Glomerular endothelial cell (primary cell): ENCODE measurements at places on chromosomes 16 and 17. TPM values are rescaled to one million over a fixed set of nuclear protein-coding genes. Genes with fewer than 3 reads are reported as not detected.

DNA sequence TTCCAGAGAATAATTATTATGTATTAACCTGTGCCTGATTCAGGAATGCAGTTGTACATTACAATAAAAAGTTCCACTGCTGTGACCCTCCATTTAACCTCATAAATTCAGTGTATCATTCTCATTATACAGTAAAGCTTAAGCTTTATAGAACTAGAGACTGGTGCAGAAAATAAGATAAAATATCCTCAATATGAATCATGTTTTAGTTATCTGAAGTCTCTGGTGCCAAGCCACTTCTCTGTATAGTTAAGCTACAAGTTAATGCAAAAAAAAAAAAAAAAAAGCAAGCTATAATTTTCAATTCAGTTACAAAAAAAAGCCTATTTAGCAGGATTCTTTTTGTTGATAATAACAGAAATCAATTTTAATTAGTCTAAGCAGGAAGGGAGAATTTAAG is 22.4 kb upstream of the SMIM36 start:
- DNase-seq, result no peak

GRCh38 chr17:81513753-81514488 is 1.3 kb upstream of the ACTG1 start:
- DNase-seq, result no peak

GRCh38 chr17:63399856-63400255 is 46.2 kb downstream of the CYB561 start:
- DNase-seq, result no peak

Gene CDR2L
- 40.7 and 63.5 TPM in 2 replicates for total RNA-seq
